G401 (cell line): ENCODE measurements at places on chromosomes 4 and X. TPM values are rescaled to one million over a fixed set of nuclear protein-coding genes. Genes with fewer than 3 reads are reported as not detected.

- no peak for DNase-seq
These were observed 39.7 kb upstream of the SHOX start for GRCh38 chrX:590693-591404.

GRCh38 chrX:64427787-64428186, 32.5 kb upstream of the MTMR8 start:
- no peak for DNase-seq

DNA sequence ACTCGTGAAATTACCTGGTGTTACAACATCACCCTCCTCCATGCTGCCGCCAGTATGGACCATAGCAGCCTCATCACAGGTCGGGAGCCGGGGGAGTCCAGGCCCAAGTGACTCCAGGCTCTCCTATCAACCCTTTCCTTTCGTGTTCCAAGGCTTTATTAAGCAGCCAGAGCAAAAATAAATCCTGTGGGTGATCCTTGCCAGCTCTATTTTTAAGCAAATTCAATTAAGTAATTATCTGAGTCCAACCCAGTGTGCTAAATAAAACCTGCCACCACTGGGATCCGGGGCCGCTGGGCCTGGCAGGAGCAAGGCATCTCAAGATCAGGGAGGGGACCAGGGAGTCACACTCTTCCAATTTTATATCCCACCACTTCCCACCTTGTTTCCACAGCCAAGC, 80.7 kb upstream of the PRPS1 start:
- no peak for DNase-seq

The STBD1 gene
- 0.25 and 0.92 TPM in 2 replicates for total RNA-seq
